ENCODE measurements at places on chromosomes 12 and 14. TPM values are rescaled to one million over a fixed set of nuclear protein-coding genes. Genes with fewer than 3 reads are reported as not detected.

- no peak for DNase-seq
Measured at GRCh38 chr14:97456958-97457357, 659.8 kb downstream of the VRK1 start.

DNA sequence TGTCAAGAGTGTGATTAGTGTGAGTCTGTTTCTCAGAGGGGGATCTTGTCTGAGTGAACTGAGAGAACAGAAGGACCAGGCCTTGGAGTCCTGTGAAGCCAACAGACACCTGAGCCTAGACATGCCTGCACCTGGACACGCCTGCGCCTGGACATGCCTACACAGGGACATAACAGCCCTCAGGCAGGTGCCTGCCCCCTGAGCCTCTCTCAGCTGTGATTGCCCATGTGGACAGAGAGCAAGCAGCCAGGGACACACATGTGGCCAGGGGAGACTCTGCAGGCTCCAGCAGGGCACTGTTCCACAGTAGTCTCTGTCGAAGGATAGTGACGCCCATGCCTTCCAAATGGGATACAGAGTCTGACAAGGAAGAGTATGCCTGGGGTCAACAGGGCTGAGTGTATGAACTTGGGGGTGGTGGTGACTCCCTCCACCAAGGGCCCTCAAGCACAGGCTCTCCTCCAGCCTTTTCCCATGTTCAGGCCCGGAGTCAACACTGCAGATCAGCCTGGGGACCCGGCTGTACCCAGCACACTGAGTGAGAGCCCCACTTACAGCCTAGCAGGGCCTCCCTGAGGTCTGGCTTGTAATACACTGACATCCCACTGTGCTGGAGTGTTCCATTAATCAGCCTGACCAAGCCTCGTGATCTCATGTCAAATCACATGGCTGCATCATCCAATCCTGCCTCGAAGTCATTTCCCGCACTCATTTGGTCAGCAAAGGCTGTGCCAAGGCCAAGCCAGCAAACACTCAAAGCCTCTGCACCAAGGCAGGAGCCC is 173.0 kb downstream of the CALM1 start:
- DNase-seq, result peak; percentile 27

DNA sequence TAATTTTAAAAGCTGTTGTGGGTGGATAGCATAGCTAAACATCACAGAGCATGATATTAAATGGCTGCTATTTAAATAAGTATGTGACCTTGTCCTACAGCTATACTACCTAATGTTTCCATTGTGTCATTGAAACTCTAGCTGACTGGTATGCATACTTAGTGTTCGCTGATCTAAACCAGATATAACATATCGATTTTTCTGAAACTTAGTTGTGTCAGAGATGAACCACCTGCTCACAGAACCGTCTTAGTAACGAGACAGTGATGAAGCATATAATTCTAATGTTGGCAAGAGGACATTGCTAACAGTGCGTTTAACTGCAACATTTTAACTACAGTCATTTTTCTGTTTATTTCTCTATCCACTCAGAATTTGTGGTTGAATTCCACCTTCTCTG is 36.1 kb upstream of the NUAK1 start:
- DNase-seq, result no peak

GRCh38 chr12:54404061-54405004 is 14.7 kb downstream of the ITGA5 start:
- peak; percentile 39 for DNase-seq

- no peak for DNase-seq
Measured at GRCh38 chr14:69819607-69820006, 22.6 kb upstream of the SLC10A1 start.

DNA sequence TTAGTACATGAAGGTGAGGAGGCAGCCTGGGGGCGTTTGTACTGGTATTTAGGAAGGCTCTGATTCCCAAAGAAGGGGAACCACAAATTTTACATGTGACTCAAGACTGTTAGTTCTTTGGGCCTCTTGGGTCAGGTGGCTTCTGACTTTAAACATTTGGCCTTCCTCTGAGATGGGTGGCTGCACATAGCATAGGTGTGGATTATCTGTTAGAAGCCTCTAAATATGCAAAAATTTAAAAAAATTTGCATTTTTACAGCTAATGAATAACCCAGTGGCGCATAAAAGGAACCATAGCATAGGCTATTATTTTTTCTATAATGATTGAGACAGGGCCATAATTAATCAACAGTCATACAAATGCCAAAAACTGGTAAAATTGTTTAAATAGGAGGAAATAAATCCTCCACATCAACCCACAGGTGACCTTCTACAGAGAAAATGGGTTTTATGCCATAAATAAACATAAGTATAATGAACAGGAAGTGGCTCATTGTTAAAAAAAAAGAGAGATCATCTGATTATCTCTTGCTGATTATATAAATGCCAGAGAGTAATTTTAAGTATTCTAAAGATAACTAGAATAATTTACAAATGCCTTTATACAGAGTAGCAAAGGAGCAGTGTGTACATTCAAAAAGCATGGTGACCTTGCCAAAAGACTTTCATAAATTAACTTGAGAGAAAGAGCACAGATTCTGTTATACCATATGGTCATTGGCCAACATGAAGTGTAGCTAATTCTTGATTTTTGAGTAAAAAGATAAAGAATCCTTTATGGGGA is 284.2 kb upstream of the ATP2B1 start:
- no peak for DNase-seq

Gene TAS2R13
- total RNA-seq, result 0.27 TPM

Gene MGAT4C
- 2.6 TPM for total RNA-seq

Gene C1S
- total RNA-seq, result 142 TPM
